Ecto neural progenitor cell (in vitro differentiated cells): ENCODE measurements at places on chromosomes 3 and 15.

DNA sequence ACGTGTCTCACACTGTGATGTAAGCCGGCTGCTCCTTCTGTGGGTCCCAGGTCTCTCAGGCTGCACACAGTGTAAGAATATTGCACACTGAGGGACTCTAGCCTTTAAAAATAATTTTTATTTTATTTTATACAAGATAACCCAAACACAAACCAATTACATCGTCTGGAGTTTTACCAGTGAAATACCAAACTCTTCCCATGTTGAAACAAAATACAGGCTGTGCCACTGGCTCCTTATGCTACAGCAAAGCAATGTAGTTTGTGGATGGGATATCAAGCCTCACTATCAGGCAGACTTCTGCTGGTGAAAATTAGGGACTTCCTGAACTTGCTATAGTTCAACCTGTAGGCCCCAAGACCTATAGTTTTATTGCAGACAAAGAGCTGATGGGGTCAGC is 311.3 kb upstream of the SLCO3A1 start:
- DNase-seq, result no peak

- DNase-seq, result no peak
Measured at GRCh38 chr3:12585181-12585580, 28.3 kb downstream of the MKRN2 start.

- DNase-seq, result no peak
Measured at GRCh38 chr3:59876533-59877062, 826.8 kb upstream of the CFAP20DC start.

DNA sequence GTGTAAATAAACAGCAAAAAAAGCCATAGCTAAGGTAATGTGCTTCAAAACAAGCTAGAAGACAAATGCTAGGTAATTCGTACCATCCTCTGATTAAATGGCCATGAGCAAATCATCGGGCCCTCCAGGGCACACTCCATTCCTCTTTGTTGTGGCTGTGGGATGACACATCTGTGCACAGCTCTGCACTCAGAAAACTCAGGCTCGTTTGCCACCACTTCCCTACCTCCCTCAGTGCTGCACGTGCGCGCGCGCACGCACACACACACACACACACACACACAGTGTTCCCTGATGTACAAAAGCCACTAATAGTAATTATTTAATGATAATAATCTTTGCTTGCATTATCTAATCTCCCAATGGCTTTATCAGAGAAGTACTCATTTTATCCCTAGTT is 336.6 kb downstream of the FEZF2 start:
- DNase-seq, result no peak

- DNase-seq, result no peak
Measured at GRCh38 chr15:86676002-86676401, 596.3 kb downstream of the AGBL1 start.

GRCh38 chr15:50318697-50319096 is 36.3 kb downstream of the GABPB1 start:
- no peak for DNase-seq

- no peak for DNase-seq
Measured at GRCh38 chr3:99023590-99024192, 122.2 kb upstream of the DCBLD2 start.
